Fibroblast of skin of right biceps (primary cell): ENCODE measurements at places on chromosomes 12 and 14.

- DNase-seq: no peak
Observed at GRCh38 chr12:94434171-94434570, 25.5 kb downstream of the CEP83 start.

- no peak for DNase-seq
Observed at GRCh38 chr12:124805876-124806668, 57.6 kb downstream of the SCARB1 start.

- DNase-seq: no peak
Observed at GRCh38 chr14:72075649-72076334, 143.6 kb downstream of the RGS6 start.

GRCh38 chr14:90332271-90332584, 487 bp upstream of the NRDE2 start:
- no peak for DNase-seq

- no peak for DNase-seq
Observed at GRCh38 chr12:93938317-93938716, 210.1 kb upstream of the PLXNC1 start.

GRCh38 chr12:49428793-49429192, 61.5 kb downstream of the SPATS2 start:
- DNase-seq: peak; percentile 59

GRCh38 chr14:53368711-53369201, 215.6 kb upstream of the DDHD1 start:
- peak; percentile 84 for DNase-seq

DNA sequence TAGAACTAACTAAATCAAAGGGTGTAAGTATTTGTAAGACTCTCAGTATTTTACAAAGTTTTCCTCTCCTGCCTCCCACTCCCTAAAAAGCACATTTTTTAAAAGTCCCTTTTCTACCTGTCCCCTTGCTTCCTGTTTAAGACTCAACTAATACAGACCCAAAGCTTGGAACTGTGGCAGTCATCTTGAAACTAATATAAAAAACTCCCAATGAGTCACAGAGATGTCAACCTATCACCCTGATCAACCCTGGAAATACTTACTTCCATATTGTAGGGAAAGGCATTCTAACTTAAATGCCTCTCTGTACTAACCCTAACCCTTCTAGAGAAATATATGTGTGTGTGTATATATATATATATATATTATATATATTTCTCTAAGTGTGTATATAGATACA, 184.8 kb downstream of the SPTSSA start:
- DNase-seq: no peak
